ENCODE measurements at places on chromosomes 6 and 20. TPM values are rescaled to one million over a fixed set of nuclear protein-coding genes. Genes with fewer than 3 reads are reported as not detected.

- no peak for DNase-seq
Observed at GRCh38 chr6:99017150-99017549, 69.4 kb upstream of the FBXL4 start.

DNA sequence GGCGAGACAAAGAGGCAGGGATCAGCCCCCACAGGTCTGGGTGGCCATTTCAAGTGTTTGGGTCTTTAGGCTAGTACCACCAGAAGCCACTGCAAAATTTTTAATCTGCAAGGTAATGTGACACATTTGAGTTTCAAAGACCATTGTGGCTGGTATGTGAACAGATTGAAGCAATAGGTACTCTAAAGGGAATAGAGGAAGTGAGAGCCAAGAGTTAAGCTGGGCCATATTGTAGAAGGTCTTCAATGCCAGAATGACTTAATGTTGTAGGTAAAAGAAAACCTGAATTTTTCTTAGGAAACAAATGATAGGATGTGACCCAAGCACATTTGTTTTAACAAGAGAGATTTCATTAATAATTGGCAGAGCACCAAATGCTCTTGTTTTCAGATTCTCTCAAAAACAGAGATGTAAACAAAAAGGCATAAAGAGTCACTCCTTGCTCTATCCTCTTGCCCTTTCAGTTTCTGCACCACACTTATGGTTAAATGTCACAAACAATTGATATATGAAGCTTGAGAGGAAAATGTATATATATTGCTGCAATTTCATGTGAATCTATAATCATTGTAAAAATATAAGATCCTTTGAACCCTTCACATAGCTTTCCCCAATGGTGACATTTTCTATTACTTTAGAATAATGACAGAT lies 307.1 kb upstream of the PLN start:
- no peak for DNase-seq

DNA sequence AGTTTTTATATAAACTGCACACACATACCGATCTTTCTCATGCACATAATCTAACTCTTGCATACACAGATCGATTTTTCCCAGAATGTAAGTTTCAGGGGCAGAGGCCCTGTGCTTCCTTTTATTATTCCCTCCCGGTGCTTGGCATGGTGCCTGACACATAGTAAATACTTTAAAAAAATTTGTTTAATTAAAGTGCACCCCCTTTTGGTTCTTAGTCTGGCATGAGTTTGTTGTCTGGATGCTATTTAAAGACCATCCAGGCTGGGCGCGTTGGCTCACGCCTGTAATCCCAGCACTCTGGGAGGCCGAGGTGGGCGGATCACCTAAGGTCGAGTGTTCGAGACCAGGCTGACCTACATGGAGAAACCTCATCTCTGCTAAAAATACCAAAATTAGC lies 5.4 kb upstream of the DEK start:
- no peak for DNase-seq

GRCh38 chr6:168192901-168193815 lies 114.1 kb upstream of the FRMD1 start:
- no peak for DNase-seq

DNA sequence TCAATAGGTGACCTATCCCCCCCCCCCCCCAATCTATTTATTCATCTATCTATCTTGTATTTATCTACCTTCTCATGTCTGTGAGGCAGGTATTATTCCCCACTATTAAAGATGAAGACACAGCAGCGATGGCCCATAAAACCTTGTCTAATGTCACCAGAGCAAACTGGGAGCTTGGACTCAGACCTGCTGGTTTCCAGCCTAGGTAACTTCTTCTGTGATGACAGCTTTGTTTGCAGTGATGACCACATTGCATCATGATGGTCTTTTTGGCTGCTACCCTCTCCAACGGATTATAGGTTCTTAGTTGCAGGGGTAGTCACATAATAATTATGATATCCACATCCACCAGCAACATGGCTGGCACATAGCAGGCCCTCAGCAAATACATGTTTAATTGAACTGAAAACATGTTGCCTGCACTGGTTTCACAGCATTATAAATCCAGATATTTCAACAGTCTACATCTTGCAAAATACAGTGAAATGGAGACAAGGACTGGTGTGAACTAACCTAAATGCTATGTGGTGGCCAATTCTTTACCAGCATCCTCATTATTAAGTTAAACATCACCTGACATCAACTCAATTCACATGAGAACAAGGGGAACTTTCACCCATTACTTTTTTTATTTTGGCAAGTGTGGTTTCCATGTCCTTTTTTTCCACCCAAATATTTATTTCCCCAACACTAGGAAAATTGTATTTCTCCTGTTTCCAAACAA lies 712.5 kb upstream of the NRSN1 start:
- no peak for DNase-seq

- DNase-seq: peak; percentile 51
Observed at GRCh38 chr6:15907914-15908518, 220.9 kb upstream of the MYLIP start.

- no peak for DNase-seq
Observed at GRCh38 chr6:9252799-9253198, 817.5 kb upstream of the SLC35B3 start.

DNA sequence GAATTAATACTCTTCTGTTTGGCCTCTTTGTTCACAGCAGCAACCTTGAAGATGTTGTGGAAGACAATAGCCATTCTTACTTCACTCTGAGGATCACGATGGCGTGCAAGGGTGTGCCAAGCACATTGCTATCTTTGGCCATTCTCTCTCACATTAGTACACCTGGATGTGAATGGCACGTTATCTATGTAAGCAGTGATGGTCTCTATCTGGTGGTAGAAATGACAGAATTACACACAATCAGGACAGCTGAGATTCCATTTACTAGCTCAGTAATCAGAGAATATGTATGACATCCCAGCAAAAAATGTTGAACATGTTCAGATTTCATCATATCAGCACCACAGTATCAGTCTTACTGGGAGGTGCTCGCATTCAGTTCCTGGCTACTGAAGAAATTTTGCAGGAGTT lies 116.2 kb downstream of the LCA5 start:
- DNase-seq: no peak

- DNase-seq: no peak
Observed at GRCh38 chr6:132936646-132937045, 122.3 kb downstream of the RPS12 start.

Gene TCF15
- 1.1 TPM for polyA plus RNA-seq

- DNase-seq: no peak
Observed at GRCh38 chr20:56588996-56589395, 40.1 kb upstream of the TFAP2C start.

DNA sequence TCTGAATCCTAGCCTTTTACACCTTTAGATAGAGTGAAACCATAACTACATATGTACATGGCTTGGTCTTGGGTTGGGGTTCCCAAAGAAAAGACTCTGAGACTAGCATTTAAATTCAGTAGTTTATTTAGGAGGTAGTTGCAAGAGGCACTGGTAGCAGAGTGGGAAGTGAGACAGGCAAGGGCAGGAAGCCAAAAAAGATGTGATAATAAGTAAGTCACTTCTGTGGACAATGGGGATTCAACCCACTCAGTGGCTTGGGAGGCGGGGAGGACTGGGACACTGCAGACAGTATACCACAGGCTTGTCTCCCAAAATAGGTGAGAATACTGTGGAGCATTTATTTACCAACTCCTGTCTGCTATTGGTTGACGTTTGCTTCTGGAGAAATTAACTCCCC lies 131.9 kb downstream of the SLC24A3 start:
- DNase-seq: no peak

- no peak for DNase-seq
Observed at GRCh38 chr6:140321891-140322290, 947.4 kb upstream of the CITED2 start.

DNA sequence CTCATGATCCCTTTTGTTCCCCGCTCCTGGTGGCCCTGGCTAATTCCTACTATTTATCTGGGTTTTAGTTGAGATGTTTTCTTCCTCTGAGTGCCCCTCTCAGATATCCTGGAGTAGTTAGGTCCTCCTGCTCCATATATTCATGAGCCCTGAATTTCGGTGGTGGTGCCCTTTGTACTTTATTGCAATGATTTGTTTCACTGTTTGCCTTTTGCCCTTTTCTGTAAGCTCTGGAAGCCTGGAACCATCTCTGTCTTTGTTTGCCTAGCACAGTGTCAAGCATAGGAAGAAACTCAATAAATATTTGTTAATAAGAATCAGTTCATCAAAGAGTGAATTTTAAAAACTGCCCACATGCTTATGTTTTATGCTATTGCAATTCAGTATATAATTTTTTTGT lies 144.9 kb downstream of the DNAH8 start:
- DNase-seq: no peak

DNA sequence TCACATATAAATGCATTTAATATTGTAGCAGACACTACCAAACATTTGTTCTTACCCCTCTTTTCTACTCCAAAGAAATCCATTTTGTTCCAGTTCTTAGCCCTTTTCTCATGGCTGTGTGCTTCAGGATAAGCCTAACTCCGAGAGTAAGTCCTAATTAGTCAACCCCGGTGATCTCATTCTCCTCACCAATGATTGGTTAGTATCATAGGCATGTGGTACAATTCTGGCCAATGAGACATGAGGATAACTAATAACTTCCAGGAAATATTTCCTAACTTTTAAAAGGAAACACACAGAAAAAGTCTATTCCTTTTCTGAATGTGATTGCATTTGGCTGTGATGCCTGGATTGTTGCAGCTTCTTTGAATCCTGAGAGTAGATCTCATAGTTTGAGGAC lies 116.0 kb downstream of the GPR63 start:
- DNase-seq: no peak

GRCh38 chr6:150088481-150089154 lies 19.7 kb upstream of the ULBP3 start:
- DNase-seq: no peak

Gene NRN1
- polyA plus RNA-seq: 9.6 TPM

DNA sequence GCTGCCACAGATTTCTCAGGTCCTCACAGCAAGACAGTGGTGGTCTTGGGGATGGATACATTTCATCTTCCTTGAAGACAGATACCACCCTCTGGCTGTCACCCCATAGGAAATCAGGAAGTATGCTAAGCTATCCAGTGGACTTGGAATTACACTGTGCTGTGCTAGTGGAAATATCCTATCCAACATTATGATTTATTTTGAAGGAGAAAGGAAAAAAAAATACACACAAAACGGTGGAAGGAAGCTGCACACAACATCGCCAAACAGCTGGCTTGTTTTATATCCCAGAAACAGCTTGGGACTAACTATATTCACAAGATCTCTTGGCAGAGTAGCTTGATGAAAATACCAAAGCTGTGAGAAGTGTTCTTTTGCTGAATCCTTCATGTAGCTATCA lies 257.6 kb downstream of the LAMA2 start:
- DNase-seq: peak; percentile 75

DNA sequence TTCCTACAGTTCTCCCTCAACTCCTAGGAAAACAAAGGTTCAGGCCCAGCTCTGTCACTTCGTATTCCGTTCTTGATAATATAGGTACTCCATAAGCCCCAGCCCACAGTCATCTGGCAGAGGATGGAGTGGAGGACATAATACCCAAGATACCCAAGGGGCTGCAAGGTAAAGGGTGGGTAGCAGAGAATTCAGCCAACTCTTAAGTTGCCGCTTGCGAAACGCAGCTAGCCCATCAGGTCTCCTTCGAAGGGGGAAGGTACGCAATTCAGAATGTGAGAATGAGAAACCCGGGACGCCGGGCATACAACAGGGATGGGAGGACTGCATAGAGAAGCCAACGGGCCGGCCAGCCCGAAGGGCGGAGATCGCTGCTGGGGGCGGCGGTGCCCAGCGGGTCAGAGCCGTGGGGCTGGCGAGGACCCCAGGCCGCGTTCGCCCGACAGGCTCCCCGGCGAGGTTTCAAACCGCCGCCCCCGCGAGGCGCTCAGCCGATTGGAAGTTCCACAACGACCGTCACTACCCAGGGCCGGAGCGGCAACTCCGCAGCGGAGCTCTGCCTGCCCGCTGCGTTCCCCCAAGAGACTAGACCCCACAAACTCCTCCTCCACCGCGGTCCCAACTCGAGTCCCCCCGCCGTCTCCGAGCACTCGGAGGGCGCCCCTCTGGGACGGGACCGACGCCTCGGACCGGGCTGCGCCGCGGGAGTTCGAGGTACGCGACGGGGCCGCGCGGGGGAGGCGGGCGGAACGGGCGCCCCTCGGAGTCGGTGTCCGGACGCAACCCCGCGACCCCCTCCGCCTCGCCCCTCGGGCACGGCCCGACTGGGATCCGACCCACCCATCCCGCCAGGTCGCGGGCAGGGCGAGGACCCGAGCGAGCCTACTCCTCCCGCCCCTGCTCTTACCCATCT lies 911 bp downstream of the CDK19 start:
- DNase-seq: peak; percentile 93

DNA sequence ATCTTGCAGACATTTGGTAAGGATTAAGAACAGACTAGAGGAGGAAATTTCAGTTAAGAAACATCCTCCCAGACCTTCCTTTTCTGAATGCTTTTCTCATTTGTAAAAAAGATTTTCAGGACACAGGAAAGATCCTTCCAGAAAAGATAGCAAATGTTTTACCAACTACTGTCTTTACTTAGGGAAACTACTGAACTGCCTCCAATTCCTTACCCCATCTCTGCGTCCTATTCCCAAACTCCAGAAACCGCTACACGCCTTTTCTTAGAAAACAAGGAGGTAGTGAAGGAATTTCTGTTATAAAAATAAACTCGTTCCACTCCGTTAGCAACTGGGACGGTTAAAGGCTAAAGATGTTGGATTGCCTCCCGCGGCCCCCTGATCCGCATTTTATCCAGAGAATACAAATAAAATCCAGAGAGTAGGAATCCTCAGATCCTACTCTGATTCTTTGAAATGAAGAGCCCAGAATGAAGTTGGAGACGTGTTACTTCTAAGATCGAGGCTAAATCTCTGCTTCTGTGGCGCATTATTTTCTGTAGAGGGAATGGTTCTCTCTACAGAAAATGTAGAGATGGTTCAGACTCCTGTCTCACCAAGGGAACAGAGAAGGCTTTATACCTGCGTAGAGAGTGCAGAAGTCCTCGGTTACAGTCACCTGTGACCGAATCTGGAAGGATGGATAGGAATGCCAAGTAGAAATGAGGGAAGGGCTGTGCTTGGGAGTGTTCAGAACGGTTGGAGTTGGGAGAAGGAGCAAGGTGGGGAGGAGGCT lies 133.0 kb downstream of the GPX5 start:
- peak; percentile 16 for DNase-seq

- DNase-seq: peak; percentile 52
Observed at GRCh38 chr6:89984926-89985750, 90.9 kb downstream of the GJA10 start.

Gene TRIM15
- not detected for polyA plus RNA-seq

DNA sequence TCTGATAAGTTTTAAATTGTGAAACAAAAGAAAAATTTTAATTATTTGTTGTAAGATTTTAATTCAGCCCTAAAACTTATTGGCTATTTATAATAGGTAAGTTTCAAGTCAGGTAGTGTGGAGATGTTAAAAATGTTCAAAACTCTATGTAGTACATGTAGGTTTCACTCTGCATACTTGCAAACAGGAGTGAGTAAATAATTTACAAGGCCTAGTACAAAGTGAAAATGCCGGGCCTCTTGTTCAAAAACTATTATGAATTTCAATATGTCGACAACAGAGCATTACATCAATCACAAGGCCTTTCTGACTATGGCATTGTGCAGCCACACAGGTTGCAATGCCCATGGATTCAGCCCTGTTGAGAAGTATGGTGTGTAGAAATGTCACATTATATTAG lies 80.9 kb upstream of the GRIK2 start:
- DNase-seq: no peak

All from left lung (tissue), 14 donors.